Activated T-helper 2 cell treated with anti-CD3 and anti-CD28 coated beads, Interferon-gamma antibody, Interleukin-2, Interleukin-4, amounts not matched to agents 10 μg/mL and 5 μg/mL and 100 μg/mL, durations not matched to agents 14 hours and 24 hours and 36 hours (primary cell): ENCODE measurements at places on chromosomes 3 and 15. TPM values are rescaled to one million over a fixed set of nuclear protein-coding genes. Genes with fewer than 3 reads are reported as not detected.

The GABRB3 gene
- not detected in 2 replicates for total RNA-seq

The PATL2 gene
- 15.3 and 16.9 TPM in 2 replicates for total RNA-seq

The CD80 gene
- total RNA-seq, result 6.8 TPM in 2 replicates

The NTRK3 gene
- 0.51 and 0.73 TPM in 2 replicates for total RNA-seq

DNA sequence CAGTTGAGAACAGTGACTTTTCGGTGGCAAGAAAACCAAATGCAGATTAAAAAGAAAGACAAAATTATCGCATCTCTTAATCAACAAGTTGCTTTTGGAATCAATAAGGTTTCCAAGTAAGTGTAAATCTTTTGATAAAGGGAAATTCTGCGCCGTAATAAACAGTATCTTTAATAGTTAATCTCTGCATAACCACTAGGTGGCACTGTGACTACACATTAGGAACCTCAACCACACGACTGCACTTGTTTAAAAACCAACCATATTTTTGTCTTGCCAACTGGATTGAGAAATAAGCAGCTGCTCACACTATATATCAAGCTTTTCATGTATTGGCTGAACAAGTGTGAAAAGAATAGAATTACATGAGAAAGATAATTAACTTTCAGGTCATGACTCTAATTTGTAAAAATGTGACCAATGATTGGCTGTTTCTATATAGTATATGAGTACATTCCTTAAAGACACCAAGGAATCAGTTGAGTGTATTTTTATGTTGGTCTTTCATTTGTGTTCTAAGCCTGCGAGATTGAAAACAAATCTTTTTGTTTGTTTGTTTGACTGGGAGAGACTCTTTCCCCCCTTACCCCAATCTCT is 72.7 kb downstream of the DZIP3 start:
- no peak overlapping the region for H3K4me3 ChIP-seq
- H3K4me1 ChIP-seq, result peaks cover 24% of the 10 kb centered on the region
- H3K36me3 ChIP-seq, result peaks cover 13% of the 10 kb centered on the region
- peak; percentile 13 for DNase-seq

DNA sequence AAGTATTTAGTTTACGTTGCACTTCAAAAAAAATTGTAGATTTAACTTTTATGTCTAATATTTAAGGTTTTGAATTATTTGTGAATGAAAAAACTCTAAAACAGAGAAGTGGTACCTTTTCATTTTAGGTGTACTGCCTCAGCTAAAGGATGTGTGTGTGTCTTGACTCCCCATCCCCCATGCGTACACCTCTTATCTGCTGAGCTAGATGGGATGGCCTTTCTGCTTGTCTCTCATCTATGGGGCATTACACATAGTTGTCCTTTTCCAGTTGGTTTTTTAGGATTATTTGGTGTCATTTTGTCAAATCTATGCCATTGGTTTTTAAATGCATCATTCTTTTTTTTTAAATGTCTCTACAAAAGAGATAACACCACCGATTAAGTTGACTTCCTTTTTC is 110.9 kb downstream of the FNDC3B start:
- H3K4me1 ChIP-seq, result peaks cover 41% of the 10 kb centered on the region
- no peaks in the 10 kb centered on the region for H3K27me3 ChIP-seq
- no peaks in the 10 kb centered on the region for H3K36me3 ChIP-seq
- H3K4me3 ChIP-seq, result no peak overlapping the region

DNA sequence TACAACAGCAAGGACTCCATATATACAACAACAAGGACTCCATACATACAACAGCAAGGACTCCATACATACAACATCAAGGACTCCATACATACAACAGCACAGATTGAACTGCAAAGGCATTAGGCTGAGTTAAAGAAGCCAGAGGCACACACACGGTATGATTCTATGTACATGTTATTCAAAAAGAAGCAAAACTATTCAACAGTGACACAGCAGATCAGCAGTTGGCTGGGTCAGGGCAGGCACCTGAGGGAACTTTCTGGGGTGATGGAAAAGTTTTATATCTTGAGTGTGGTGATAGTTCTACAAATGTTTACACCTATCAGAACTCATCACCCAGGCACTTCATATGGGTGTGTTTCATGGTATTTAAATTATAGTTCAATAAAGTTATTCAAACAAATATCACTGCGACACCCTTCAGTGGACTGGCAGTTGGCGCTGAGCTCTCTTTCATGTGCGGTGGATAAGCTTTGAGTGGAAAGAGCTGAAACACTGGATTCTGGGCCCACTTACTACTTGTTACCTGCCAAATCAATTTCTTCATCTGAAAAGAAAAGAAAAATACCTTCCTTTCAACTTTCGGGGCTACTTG is 28.0 kb downstream of the RFTN1 start:
- DNase-seq, result no peak
- no peaks in the 10 kb centered on the region for H3K27me3 ChIP-seq
- H3K4me1 ChIP-seq, result peaks cover 62% of the 10 kb centered on the region
- no peak overlapping the region for H3K4me3 ChIP-seq

DNA sequence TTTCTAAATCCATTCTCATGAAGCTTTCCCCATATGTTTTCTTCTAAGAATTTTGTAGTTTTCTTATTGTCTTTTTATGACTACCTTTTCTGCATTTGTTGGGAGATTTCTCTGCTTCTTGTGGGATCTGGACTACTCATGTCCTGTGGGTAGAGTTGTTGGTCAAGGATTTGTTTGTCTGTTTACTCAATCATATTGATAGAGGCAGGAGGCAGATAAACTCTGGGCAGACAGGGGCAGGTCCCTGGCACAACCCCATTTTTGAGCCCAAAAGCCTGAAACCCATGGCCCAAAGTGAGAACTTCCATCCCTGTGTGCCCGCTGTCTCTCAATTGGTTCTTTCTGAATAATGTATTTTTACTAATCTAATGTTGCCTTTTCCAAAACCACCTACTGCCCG is 12.3 kb downstream of the PGBD4 start:
- H3K27ac ChIP-seq, result no peak overlapping the region
- H3K4me1 ChIP-seq, result peaks cover 6% of the 10 kb centered on the region
- H3K4me3 ChIP-seq, result no peak overlapping the region
- H3K27me3 ChIP-seq, result peaks cover 2% of the 10 kb centered on the region

DNA sequence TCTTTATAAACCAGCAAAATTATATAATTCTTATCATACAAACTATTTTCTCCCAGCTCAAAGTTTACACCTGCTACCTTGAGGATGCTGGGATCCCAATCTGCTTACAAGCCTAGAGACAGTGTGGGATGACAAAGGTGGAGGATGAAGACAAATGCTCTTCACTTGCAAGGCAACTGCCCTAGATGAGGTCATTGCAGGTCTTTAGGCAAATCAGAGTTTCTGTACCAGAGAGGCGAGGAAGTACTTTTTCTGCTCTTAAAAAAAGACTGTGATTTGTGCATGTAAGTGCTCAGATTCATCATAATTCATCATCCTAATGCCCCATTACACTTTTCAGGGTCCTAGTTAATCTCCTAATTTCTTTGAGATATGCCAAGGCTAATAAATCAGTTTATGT is 376.1 kb downstream of the ZPLD1 start:
- no peaks in the 10 kb centered on the region for H3K27me3 ChIP-seq
- no peak overlapping the region for H3K27ac ChIP-seq
- no peaks in the 10 kb centered on the region for H3K36me3 ChIP-seq
- no peak for DNase-seq
- no peak overlapping the region for H3K4me3 ChIP-seq

DNA sequence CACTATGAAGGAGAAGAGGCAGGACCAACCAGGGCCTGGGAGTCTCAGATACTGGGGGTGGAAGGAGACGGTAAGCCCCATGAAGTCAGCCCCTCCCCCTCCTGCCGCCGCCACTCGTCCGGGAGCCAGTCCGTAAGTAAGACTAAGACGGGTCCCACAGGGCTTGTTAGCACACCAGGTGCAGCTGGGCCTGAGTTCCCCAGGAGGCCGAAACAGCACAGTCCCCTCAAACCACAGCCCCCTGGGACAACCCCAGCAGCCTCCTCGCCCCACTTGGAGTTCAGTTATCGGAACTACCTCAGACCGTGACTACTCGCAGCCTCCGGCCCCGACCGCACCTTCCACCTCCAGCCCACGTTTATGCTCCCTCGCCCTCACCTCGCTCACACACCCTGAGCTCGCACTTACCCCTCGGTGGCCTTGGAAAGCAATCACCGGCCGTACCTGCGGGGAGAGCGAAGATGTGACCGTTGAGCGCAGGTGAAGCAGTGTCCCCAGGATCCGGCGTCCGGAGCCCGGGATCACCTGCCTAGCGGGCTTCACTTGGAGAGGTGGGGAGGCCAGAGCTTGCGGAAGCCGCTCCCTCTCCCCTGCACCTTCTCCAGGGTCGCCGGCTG is 557 bp downstream of the ELL3 start:
- peaks cover 7% of the 10 kb centered on the region for H3K4me1 ChIP-seq
- H3K36me3 ChIP-seq, result peaks cover 22% of the 10 kb centered on the region
- no peak overlapping the region for H3K27ac ChIP-seq
- H3K4me3 ChIP-seq, result peak overlapping the region; percentile 83
- DNase-seq, result no peak
- peaks cover 9% of the 10 kb centered on the region for H3K27me3 ChIP-seq

- DNase-seq, result no peak
- peaks cover 14% of the 10 kb centered on the region for H3K4me1 ChIP-seq
- H3K27ac ChIP-seq, result no peak overlapping the region
- H3K4me3 ChIP-seq, result no peak overlapping the region
- no peaks in the 10 kb centered on the region for H3K27me3 ChIP-seq
- H3K36me3 ChIP-seq, result peaks cover 6% of the 10 kb centered on the region
Measured at GRCh38 chr15:82894971-82895520, 57.5 kb downstream of the HOMER2 start.

DNA sequence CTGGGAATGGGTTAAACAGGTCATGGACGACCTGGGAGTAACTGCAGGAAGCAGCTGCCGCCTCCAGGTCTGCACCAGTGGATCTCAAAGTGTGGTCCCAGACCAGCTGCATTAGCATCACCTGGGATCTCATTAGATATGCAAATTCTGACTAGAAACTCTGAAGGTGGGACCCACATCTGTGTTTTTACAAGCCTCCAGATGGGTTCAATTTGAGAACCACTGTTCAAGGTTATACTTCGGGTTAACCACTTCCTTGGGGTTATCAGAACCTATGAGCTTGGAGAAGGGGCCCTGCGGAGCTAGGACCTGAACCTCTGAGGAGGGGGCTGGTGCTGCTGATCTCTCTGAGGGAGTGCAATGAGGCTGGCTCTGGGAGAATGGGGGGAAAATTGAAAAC is 324.8 kb upstream of the CTDSPL start:
- H3K36me3 ChIP-seq, result no peaks in the 10 kb centered on the region
- no peak overlapping the region for H3K27ac ChIP-seq
- no peak overlapping the region for H3K4me3 ChIP-seq
- peaks cover 5% of the 10 kb centered on the region for H3K27me3 ChIP-seq

DNA sequence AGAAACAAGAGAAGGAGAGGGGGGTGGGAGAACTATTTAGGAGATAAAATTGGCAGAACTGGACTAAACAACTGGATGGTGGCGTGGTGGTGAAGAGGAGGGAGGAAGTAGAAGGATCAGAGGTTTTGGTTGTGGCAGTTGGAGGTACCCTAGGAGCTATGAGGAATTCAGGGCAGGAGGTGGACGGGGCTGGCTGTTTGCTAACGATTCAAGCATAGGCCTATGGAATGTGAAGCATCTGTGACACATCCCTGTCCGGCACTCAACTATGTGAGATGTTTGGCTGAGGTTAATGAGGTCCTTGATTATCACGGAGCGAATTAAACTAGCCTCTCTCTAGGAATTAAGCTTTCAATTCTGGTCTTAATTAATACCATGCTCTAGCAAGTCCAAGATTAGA is 13.5 kb downstream of the TARS3 start:
- DNase-seq, result no peak
- H3K36me3 ChIP-seq, result peaks cover 72% of the 10 kb centered on the region
- H3K27me3 ChIP-seq, result no peaks in the 10 kb centered on the region
